ENCODE measurements at places on chromosomes 7 and 10.

DNA sequence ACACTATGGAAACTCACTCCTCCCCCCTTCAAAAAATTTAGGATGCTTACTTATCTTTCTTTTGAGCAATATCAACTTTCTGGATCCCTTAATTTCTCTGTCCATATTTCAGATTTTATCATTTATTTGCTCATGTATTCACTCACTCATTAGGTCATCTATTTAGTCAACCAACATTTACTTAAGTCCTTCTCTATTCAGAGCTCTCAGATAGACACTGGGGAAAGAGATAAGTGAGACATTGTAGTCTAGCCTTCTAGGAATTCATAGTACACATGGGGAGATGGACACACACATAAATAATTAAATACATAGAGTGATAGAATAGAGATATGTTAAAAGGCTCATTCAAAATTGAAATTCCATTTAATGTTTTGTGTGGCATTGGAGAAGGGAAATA, 9.2 kb downstream of the CPN1 start:
- no peak for DNase-seq

GRCh38 chr7:124635416-124635815, 130.2 kb downstream of the GPR37 start:
- DNase-seq, result no peak

DNA sequence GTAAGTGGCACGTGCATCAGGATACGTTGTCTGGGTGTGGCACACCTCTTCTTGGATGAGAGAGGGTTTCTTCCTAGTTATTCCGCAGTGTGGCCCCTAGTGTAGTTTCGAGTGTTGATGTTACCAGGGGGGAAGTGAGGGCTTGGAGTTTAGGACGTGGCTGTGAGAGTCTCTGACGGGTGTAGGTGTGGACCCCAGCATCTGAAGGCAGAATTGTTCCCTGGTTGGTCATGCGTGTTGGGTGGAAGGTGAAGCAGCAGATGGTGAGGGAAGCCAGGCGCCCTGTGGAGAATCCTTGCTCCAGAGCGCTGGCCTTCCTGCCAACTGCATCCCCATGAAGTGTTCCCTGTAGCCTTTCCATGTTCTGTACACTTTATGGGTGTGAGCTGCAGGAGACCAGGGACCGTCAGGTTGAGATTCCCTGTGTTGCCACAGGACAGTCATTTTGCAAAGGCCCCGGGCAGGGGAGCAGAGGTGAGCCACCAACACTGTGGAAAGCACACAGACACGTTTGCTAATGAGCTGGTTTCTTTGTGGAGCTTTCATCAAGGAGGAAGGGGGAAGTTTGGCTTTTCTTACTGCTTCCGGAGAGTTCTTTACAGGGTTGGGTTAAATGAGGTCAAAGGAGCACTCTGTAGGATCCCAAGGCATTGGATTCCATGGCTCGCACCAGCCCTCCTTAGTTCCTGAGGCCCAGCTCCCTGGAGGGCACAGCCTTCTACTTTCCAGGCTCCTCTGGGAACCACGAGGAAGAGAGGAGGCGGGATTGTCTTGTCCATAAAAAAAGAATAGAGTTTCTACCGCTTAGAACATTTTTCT, 32.0 kb downstream of the TSPAN14 start:
- DNase-seq, result no peak

DNA sequence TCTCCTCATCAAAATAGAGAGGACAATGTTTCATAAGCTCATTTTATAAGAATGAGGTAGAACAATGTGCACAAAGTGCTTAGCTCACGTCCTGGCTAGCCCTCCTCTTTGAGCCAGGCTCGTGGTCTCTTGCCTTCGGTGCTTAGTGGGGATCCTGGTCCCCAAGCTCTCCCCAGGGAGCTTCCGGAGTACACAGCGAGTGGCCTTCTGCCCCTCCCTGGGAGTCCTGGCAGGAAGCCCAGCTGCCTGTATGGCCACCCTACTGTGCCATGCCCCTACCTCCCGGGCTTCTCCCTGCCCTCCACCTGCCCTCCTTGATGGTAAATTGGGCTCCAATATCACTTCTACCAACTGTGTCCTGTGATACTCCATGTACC, 868 bp downstream of the MYO1G start:
- no peak for DNase-seq

GRCh38 chr7:75868153-75868552, 10.7 kb upstream of the RHBDD2 start:
- no peak for DNase-seq

DNA sequence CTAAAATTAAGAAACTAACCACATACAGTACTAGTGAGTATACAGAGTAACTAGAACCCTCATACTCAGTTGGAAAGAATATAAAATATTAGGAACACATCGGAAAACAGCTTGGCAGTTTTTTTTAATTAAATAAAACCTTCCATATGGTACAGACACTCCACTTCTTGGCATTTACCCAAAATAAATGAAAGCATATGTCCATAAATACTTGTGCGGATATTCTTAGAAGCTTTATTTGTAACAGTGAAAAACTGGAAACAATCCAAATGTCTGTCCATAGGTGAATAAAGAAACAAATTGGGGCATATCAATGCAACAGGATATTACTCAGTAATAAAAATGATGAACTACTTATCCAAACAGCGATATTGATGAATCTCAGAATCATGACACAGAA, 410.0 kb downstream of the HTR7 start:
- DNase-seq, result no peak

GRCh38 chr7:43463401-43463980, 119.4 kb upstream of the STK17A start:
- DNase-seq, result no peak

DNA sequence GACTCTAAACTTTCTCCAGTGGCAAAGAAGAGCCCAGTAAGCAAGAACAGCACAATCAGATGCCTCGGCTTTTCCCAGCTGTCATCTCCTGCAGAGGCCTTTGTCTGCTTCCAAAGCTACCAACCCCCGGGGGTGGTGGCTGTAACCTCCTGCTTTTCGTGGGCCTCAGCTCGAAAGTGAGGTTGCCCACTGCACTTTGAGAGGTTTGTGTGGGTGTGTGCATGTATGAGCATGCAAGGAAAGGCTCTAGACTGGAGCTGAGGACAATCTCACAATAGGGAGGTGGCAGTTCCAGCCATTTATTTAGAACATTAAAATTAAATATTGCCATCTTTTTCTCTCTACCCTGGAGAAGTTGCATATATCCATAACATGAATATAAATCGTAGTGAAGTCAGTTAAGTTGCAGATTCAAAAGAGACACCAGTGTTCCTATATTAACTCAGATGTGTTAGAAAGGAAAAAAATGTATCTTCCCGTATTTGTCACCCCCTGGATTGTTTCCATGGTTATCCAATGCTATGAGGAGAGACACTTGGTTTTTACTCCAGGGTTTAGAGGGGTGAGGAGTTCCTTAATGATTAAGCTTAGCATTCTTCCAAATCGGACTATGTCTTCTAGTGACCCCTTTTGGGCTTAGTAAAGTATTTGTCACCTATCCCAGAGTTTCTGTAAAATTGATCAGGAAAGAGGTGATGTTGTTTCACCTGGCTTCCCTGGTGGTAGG, 781.1 kb downstream of the INHBA start:
- no peak for DNase-seq

- DNase-seq, result peak; percentile 3
Measured at GRCh38 chr10:63935705-63936104, 414.5 kb downstream of the REEP3 start.

DNA sequence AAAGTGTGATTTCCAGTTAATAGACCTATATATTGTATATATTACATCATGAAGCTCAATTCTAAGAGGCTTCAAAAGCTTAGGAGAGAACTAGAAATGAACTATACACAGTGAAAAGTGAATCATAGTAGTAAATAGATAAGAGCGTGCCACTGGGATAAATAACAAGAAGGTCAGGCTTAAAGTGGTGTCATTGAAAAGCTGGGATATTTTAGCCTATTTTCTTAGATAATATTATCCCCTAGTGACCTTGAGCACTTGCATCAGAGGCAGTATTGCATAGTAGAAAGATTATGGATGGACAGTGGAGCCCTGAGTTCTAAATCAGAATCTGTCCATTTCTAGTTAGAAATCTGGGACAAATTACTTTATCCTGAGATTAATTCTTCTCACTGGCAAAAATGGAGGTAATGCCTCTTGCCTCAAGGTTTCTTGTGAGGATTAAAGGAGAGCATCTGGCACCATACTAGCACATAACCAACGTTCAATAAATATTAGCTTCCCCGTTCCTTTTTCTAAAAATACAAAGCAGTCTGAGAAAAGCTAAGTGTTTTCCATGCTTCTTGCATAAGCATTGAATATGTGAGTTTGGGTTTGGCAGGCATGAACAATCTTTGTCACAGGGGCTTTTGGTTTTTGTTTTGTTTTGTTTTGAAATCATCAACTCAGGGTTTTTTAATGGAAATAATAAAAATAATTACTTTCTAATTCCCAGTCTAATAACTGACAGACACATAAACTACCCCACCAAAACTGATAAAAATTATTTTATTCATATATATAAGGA, 27.3 kb upstream of the MACC1 start:
- DNase-seq, result peak; percentile 36

Data from fibroblast of pulmonary artery (primary cell).